DND-41 (cell line): ENCODE measurements at places on chromosomes 2 and 18.

DNA sequence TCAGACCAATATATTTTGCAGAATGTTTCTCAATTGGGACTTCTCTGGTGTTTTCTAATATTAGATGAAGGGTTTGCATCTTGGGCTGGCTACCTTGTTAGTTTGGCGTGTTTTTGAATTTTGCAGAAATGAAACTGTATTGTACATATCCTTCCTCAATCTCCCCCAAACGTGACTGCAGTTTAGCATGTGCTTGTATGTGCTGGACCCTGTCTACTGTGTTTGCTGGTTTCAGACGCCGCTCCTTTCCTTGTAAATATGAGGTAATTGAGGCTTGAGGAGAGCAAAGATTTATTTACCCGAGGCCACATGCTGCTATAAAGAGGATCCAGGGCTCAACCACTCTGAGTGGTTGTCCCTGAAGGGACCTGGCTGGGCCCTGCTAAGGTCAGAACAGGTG lies 57.2 kb downstream of the NGEF start:
- no peak overlapping the region for H3K4me3 ChIP-seq
- no peaks in the 10 kb centered on the region for H3K27me3 ChIP-seq
- no peak overlapping the region for H3K27ac ChIP-seq
- H3K36me3 ChIP-seq, result no peaks in the 10 kb centered on the region

DNA sequence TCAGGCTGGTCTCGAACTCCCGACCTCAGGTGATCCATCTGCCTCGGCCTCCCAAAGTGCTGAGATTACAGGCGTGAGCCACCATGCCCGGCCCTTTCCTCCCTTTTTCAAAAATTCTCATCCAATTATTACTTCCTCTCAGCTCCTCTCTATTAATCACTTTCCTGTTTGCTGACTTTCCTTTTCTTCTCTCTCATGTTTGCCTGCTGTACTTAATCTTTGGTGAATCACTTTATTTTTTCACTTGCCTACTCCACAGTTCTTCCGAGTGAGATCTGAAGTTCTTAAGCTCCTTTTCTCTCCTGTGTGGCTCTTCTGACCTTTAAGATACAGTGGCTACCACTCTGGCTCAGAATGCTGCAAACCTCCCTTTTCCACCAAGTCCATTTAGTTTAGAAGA lies 126.3 kb upstream of the SERTAD2 start:
- no peak overlapping the region for H3K27ac ChIP-seq
- peaks cover 8% of the 10 kb centered on the region for H3K27me3 ChIP-seq
- H3K4me3 ChIP-seq, result no peak overlapping the region
- no peak for DNase-seq

DNA sequence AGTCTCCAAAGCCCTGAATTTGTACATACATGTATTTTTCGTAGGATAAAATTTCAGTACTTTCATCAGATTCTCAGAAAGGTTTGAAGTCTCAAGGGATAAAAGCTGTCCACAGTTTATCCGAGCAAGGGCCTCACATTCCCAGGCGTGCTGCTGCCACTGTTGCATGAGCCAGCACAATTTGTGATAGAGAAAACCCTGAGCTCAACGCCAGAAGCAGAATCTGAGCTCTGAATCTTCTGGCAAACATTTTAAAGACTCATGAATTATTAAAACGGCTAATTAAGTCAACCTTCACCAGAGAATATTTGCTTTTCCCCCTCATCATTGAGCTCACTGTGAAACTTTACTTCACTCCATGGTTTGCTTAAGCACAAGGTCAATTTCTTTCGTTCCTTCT lies 38.5 kb upstream of the STPG4 start:
- H3K36me3 ChIP-seq, result no peaks in the 10 kb centered on the region
- DNase-seq, result no peak
- H3K4me3 ChIP-seq, result no peak overlapping the region
- no peaks in the 10 kb centered on the region for H3K4me1 ChIP-seq
- H3K27me3 ChIP-seq, result peaks cover 7% of the 10 kb centered on the region

GRCh38 chr2:65316072-65316471 lies 88.4 kb downstream of the ACTR2 start:
- H3K36me3 ChIP-seq, result peaks cover 86% of the 10 kb centered on the region
- H3K4me3 ChIP-seq, result no peak overlapping the region
- no peak overlapping the region; the same call in 1 of the 2 replicates for H3K27ac ChIP-seq
- no peak for DNase-seq
- no peaks in the 10 kb centered on the region for H3K27me3 ChIP-seq
- H3K4me1 ChIP-seq, result 0 out of 2 replicates have a peak, but pooled peaks cover 6% of the 10 kb centered on the region

DNA sequence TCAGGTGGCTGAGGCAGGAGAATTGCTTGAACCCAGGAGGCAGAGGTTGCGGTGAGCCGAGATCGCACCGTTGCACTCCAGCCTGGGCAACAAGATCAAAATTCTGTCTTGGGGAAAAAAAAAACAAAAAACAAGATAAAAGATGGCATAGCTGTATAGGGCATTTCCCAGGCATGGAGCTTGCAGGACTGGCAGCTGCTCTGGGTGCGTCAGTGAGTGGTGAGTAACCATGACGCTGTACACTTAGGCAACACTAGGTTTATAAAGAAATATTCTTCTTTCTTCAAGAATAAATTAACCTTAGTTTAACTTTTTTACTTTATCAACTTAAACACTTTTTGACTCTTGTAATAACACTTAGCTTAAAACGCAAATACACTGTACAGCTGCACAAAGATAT lies 15.4 kb downstream of the TGOLN2 start:
- peaks cover 39% of the 10 kb centered on the region for H3K36me3 ChIP-seq
- no peaks in the 10 kb centered on the region for H3K27me3 ChIP-seq
- H3K4me3 ChIP-seq, result no peak overlapping the region
- DNase-seq, result no peak
- H3K27ac ChIP-seq, result no peak overlapping the region

DNA sequence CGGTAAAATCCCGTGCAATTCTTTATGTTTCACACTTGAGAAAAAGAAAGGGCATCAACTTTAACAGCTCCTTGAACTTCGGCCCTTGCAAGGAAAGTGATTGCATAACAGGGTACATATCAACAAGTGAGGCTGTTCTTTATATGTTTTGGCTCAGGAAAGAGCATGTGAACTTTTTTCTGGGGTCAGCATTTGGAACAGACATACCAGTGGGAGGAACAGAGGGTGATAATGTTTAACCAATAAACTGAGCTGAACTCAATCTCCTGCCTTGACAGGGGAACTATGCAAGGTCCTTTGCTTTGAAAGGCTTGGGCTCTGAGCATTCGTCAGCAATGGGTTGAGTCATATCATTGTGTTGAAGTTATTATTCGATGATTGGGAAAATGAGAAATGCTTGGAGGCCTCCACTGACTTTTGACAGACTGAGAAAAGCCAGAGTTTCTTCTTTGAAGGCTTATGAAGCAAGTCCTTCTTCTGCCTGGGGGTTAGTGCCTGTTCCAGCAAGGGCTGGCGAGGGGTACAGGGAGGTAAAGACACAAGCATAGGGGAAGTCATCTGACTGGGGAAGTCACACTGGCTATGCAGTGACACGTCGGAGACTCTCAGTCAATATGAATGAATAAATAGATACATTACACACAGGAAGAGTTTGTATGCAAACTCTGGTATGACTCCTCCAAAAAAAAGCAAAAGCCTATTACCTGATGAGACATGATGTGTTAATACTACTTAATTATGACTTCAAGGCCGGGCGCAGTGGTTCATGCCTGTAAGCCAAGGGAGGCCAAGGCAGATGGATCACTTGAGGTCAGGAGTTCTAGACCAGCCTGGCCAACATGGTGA lies 57.2 kb downstream of the CYB5A start:
- peaks cover 2% of the 10 kb centered on the region for H3K27me3 ChIP-seq
- no peak overlapping the region for H3K4me3 ChIP-seq
- no peak overlapping the region for H3K27ac ChIP-seq

DNA sequence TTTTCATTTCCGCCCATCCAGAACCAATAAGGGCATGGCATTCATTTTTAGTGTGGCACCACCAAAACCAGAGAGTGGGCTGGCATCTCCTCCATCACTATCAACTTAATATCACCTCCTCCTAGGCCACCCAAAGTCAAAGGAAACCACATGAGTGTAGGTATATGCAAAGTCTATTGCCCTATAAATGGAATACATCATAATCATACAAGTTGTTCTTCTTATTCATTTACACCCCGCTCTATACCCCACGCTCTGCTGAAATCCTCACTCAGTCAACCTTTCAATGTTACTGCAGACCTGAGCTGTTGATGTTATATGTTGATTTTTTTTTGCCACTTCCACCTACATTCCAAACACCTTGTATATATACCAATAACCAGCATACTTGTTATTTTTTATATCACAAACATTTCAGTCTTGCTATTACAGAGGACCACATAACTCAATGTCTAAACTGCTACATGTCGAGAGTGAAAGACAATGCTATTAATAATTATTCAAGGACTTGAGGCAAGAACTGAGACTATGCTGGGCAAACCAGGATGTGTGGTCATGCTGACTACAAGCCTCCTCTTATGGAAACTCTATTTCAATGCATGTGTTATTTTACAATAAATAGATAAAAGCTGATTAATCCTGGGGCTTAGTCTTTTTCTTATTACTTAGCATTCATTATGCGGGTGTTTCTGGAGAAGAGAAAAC lies 466.5 kb upstream of the ID2 start:
- no peaks in the 10 kb centered on the region for H3K4me1 ChIP-seq
- no peaks in the 10 kb centered on the region for H3K27me3 ChIP-seq
- H3K36me3 ChIP-seq, result no peaks in the 10 kb centered on the region

- H3K4me1 ChIP-seq, result no peaks in the 10 kb centered on the region
- no peak for DNase-seq
- H3K27ac ChIP-seq, result no peak overlapping the region
- no peak overlapping the region for H3K4me3 ChIP-seq
- H3K36me3 ChIP-seq, result no peaks in the 10 kb centered on the region
Observed at GRCh38 chr2:218871345-218872302, 9.0 kb upstream of the WNT10A start.

DNA sequence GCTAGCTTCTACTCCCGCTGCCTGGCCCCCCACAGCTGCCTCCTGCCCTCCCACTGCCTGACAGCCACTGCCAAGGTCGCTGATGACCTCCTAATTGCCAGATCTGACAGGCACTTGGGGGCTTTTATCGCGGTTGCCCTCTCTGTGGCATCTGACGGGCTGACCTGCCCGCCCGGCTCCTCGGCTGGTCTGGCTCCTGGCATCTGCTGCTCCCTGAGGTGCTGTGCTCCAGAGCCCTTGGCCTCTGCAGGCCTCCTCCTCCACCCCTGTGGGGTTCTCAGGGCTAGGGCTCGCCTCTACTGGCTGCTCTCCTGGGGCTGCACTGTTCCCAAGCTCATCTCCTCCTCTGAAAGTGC lies 43.1 kb downstream of the INHBB start:
- DNase-seq, result no peak
- H3K27me3 ChIP-seq, result peaks cover 3% of the 10 kb centered on the region
- H3K27ac ChIP-seq, result no peak overlapping the region
- no peaks in the 10 kb centered on the region for H3K4me1 ChIP-seq
- no peak overlapping the region for H3K4me3 ChIP-seq
- H3K36me3 ChIP-seq, result no peaks in the 10 kb centered on the region

GRCh38 chr2:216622526-216622925 lies 10.7 kb upstream of the IGFBP2 start:
- H3K27me3 ChIP-seq, result no peaks in the 10 kb centered on the region
- H3K27ac ChIP-seq, result peak overlapping the region; percentile 95
- peaks cover 67% of the 10 kb centered on the region for H3K4me1 ChIP-seq
- H3K36me3 ChIP-seq, result no peaks in the 10 kb centered on the region
- peak; percentile 86 for DNase-seq

DNA sequence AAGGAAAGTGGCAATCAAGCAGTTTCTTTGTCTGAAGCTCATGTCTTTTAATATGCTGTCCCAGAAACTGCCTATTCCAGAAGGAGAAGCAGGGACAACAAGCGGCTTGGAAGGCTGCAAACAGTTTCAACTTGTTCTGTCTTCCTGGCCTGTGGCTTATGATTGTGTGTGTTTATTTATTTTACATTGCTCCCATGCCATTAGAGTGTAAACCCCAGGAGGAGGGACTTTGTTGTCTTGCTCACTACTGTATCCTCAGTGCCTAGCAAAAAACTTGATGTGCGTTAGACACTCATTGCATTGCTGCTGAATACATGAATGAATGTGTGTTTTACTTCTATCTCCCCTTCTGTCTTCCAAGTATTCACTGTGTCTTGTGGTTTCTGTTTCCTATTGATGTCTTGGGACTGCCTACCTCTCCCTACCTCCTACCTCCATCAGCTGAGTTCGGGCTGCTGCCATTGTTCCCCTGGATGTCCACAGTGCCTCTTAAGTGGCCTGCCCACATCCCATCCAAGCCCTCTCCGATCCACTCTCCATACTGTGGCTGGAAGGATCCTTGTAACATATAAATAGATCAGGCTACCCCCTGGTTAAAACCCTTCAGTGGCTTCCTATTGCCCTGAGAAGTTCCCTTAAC lies 261.4 kb downstream of the DYSF start:
- no peaks in the 10 kb centered on the region for H3K36me3 ChIP-seq
- no peaks in the 10 kb centered on the region for H3K4me1 ChIP-seq
- no peak overlapping the region for H3K27ac ChIP-seq
- H3K4me3 ChIP-seq, result no peak overlapping the region
- no peak for DNase-seq

DNA sequence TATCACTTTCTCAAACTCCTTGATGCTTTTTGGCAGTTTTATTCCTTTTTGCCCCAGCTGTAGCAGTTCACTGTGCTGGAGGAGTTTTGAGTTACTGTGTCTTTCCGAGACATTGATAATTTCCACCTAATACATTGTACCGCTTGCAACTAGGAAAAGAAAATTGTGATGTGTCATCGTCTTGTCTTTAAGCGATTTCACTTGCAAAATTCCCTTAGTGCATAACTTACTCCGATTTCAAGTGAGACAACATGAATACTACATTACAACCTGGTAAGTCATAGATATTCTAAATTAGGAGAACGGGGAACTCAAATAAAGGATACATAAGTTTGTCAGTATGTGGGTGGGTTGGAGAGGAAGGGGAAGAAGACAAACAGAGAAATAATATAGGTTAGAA lies 340.5 kb upstream of the KYNU start:
- H3K27me3 ChIP-seq, result no peaks in the 10 kb centered on the region
- H3K36me3 ChIP-seq, result no peaks in the 10 kb centered on the region

DNA sequence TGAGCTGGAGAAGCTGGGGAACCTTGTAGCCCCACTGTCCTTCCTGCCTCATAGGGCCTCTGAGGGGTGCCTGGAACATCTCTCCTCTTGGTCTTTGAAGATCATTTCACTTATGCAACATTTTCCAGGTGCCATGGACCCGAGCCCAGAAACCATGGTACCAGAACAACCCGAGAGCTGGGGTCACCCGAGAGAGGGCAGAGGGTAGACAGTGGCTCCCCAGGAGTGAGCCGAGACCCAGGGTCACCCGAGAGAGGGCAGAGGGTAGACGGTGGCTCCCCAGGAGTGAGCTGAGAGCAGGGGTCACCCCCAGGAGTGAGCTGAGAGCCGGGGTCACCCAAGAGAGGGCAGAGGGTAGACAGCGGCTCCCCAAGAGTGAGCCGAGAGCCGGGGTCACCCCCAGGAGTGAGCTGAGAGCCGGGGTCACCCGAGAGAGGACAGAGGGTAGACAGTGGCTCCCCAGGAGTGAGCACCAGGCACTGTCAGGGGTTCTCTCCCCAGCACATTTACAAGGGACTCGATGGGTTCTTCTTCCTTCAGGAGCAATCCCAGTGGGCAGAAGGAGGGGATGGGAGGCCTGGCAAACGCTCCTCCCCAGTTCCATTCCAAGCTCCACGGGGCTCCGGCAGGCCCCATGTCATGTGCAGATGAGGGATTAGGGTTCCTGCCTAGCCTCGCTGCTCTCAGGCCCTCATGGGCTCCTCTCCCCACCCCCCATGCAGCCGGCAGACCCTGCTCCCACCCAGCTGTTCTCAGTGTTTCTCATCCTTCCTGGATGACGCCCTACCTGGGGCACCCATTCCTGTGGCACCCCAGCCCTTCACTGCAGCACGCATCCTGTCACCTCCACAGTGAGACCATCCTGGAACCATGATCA lies 163.5 kb downstream of the RTP5 start:
- H3K4me1 ChIP-seq, result peaks cover 13% of the 10 kb centered on the region
- no peaks in the 10 kb centered on the region for H3K36me3 ChIP-seq
- H3K4me3 ChIP-seq, result no peak overlapping the region
- peaks cover 67% of the 10 kb centered on the region for H3K27me3 ChIP-seq
